ENCODE measurements at places on chromosomes 7 and 10.

- DNase-seq, result no peak
These were observed 128.6 kb downstream of the ICA1 start for GRCh38 chr7:8133188-8133848.

DNA sequence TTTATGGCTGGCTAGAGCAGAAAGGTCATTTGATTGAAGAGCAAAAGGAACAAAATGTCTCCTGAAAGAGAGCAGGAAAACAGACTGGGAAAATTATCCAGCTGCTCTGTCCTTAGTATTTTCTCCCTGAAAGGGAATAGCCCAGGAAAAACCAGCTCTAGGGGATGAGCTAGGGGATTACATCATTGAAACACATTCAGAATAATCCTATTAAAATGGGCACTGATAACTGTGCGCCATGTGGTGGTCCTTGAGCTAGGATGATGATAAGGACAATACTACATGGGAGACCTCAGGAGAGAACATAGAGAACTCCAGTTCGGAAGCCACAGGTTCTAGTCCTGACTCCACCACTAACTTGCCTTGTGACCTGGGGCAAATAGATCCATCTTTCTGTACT, 873.8 kb downstream of the TYW1 start:
- DNase-seq, result no peak

- no peak for DNase-seq
These were observed 69.7 kb downstream of the CFAP46 start for GRCh38 chr10:132872658-132873057.

- DNase-seq, result no peak
These were observed 36.8 kb downstream of the AKR1C8 start for GRCh38 chr10:5147981-5148677.

GRCh38 chr7:12518920-12519681, 51.4 kb upstream of the SCIN start:
- DNase-seq, result no peak

DNA sequence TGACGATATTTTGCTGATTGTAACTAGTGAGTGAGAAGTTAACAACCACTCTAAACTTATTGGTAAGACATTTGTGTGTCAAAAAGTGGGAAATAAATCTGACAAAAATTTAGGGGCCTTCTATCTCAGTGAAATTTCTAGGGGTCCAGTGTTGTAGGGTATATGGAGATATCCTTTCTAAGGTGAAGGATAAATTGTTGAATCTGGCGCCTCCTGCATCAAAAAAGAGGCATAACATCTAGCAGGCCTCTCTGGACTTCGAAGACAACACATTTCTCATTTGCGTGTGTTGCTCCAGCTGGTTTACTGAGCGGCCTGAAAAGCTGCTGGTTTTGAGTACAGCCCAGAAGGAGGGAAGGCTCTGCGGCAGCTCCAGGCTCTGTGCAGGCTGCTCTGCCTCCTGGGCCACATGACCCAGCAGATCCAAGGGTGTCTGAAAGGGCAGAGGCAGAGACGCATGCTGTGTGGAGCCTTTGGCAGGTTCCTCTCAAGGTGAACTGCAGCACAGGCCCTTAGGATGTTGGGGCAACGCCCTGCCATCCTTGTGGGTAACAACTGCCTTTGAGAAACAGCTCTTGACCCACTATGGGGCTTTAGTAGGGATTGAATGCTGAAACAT, 72.4 kb downstream of the LMBR1 start:
- DNase-seq, result no peak

- no peak for DNase-seq
These were observed 137.2 kb downstream of the ARID5B start for GRCh38 chr10:62038609-62039190.

- DNase-seq, result no peak
These were observed 27.8 kb upstream of the FOXL3 start for GRCh38 chr7:262251-262572.

GRCh38 chr7:68783684-68784083, 814.6 kb upstream of the AUTS2 start:
- DNase-seq, result no peak

DNA sequence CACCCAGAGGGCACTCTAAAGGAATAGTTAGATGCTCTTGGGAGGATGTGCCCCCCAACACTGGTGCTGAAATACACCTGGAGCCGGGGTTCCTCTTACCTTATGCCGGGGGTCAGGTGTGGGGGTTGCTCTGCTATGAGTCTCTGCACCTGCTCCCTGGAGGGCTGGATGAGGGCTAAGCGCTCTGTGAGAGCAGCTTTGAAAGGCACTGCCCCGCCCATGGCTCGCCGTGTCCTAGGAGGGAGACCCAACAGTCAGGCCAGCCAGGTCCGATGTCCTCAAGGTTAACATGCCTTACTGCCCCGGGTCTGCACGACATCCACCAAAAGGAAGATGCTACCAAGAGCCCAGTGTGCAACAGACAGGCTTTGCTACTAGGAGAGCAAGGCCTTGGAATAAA, 31.7 kb downstream of the PSPH start:
- DNase-seq, result no peak

DNA sequence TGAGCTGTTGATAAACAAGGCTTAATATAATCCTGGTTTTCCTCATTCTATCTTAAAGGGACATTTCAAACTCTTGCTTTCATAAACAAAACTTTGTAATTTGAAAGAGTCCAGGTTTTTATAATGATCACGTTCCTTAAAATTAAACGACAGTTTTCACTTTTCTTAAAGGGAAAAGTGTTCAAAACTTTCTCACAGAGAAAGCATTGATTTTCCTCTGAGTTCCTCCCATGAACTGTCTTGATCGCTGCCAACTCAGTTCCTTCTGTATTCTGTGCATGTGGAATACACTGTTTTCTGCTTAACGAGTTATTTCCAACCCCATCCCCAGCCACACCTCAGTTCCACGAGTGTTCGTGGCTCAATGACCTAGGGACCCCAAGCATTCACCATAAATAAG, 2.4 kb upstream of the C7orf33 start:
- no peak for DNase-seq

DNA sequence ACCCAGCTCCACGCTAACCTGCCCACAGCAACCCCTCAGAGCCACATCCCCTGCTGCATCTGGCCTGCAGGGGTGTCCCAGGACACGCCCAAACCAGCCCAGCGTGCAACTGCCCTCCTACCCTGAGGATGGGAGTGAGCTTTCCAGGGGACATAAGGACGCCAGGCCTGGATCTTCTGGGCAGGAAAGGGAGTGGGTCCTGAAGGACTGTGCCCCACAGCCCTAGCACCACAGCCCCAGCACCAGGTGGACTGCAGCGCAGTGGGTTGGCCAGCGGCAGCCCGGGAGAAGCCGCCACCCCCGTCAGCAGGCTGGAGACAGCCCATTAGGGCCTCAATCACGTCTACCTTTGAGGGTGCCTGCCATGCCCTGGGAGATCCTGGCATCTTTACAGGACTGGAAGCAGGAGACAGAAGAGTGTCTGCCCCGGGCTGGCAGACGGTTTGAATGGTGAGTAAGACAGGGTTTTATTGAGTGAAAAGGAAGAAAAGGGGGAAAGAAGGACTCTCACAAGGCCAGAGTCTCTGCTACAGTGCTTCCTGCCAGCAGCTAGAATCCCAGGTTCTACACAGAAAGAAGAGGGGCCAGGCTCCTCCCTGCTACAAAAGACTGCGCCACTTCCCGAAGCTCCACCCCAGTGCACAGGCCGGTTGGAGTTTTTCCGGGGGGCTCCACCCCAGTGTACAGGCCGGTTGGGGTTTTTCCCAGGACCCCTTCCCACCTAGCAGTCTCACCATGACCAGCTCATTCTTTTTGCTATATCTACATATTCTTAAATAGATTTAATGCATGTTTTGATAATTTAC, 69.8 kb upstream of the KCTD7 start:
- DNase-seq, result no peak

- no peak for DNase-seq
These were observed 16.7 kb downstream of the LRMDA start for GRCh38 chr10:75448166-75448565.

GRCh38 chr10:46104071-46104585, 58.1 kb upstream of the MSMB start:
- DNase-seq, result no peak

DNA sequence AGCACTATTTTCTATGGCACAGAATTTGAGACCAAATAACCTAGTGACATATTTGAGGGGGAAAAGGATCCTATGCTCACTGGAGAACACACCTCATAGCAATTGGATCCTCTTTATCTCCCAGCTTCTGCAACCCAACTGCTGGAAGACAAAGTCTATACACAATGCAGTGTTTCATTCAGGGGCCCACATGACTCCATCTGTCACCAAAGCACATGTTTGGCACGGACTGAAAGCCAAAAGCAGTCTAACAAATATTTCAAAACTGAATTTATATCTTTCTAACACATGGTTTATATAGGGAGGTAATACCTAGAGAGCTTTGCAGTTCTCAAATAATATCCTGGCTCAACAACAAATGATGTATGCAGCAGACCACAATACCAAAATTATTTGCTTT, 39.2 kb downstream of the ADAM12 start:
- no peak for DNase-seq

GRCh38 chr10:125125951-125126735, 34.2 kb downstream of the CTBP2 start:
- DNase-seq, result no peak

DNA sequence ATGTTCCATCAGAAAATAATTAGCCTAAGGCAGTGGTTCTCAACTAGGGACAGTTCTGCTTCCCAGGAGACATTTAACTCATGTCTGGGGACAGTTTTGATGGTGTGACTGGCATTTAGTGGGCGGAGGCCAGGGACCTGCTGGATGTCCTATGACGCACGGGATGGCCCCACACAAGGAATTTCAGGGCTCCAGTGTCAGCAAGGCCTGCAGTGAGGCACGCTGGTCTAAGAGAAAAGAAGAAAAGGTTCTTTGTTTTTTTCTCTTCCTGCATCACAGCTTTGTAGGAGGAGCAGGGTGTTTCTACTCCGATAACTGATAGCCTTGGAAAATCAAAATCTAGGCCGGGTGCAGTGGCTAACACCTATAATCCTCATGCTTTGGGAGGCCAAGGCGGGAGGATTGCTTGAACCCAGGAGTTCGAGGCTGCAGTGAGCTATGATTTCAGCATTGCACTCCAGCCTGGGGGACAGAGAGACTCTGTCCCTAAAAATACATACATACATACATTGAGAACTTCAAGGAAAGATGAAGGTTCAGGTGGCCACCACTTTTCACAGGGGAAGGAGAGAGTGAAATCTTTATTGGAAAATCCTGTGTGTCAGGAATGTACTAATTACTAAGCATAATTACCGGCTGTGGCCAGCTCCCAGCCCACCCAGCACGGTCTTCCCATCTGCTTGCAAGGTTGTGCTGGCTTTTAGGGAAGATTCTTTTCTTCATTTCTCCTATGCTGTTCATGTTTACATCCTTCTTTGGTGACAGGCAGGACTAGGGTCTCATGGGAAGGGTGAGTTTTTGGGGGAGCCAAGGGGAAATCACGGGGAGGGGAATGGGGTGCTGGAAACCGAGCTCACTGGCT, 150.4 kb downstream of the ACTR3B start:
- DNase-seq, result no peak

DNA sequence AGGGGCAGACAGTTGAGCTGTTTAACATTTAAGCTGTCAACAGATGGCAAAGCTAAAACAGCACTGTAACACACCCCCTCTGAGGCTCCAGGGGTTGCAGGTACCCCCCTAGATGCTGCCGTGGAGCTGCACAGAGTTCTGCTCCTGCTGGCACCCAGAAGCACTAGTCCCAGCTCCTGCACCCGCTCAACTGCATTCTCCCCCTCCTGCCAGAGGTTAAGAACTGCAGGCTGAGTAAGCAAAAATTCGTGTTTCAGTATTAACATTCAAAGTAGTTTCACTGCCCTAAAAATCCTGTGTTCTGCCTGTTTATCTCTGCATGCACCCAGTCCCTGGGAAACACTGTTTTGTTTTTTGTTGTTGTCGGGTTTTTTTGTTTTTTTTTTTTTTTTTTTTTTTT, 790.8 kb upstream of the KCND2 start:
- no peak for DNase-seq

DNA sequence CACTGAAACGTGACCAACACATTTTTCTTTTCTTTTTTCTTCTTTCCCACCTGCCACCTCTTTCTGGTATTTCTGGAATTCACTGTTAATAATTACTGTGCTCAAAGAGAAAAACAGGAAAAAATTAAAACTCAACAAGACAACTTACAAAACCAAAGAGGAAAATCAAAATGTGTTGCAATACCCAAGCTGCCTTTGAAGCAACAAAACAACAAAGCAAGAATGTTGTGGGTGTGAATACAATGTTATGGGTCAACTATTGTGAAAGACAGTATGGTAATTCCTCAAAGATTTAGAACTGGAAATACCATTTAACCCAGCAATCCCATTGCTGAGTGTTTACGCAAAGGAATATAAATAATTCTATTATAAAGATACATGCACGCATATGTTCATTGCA, 415.1 kb downstream of the GFRA1 start:
- no peak for DNase-seq

DNA sequence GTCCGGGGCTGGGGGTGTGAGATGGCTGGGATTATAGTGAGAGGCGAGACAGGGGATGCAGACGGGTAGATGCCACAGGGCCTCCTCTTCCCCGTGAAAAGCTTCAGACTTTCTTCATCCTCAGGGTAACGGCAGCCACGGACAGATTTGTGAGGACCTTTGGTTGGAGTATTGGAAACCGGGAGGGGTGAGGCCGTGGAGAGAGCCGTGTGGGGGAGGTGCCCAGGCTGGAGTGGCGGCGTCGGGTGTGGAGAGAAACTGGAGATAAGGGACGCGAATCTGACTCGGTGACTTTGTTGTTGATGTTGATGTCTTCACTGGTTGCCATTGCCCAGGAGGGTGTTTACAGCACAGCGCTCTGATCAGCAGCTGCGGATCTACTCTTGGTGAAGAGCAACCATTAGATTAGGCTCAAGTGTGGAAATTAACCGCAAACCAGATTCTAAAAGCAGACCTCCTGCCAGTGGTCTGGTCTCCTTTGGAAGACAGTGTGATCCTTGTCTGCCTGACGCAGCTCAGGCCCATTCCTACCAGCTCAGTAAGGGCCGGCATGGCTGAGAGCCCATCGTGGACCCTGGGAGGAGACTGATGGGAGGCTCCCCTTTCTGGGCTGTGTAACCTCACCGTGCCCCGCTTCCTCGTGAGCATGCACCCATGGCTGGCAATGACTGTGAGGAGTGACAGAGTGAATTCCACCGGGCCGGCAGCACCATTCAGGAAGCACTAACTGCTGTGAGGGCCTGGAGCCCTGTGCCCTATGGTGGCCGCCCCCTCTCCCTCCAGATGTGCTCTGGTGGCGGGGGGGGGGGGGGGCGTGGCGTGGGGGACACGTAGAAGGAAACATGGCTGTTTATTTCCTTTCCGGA, 90.3 kb downstream of the INPP5A start:
- no peak for DNase-seq

GRCh38 chr10:13788711-13789447, 202.1 kb downstream of the PRPF18 start:
- no peak for DNase-seq

DNA sequence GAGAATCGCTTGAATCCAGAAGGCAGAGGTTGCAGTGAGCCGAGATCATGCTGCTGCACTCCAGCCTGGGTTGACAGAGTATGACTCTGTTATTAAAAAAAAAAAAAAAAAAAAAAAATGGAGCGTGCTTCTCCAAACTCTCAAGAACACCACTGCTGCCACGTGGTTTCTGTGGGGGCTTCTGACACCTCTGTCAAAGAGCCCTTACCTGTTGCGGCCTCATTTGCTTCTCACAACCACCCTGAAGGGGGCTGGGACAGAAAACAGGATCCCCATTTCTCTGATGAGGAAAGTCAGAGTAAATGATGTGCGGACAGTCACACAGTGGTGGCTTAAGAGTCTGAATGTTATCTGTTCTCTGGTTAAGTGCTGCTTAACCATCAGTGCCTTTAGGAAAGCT, 95.3 kb downstream of the RNF216 start:
- DNase-seq, result no peak

- no peak for DNase-seq
These were observed 463.2 kb upstream of the GALNT17 start for GRCh38 chr7:70668606-70669358.

Data from NCI-H187 (cell line).